NCI-H2029 treated with DMSO at 0.1 percent for 48 hours (cell line): ENCODE measurements at places on chromosomes 7 and 10.

DNA sequence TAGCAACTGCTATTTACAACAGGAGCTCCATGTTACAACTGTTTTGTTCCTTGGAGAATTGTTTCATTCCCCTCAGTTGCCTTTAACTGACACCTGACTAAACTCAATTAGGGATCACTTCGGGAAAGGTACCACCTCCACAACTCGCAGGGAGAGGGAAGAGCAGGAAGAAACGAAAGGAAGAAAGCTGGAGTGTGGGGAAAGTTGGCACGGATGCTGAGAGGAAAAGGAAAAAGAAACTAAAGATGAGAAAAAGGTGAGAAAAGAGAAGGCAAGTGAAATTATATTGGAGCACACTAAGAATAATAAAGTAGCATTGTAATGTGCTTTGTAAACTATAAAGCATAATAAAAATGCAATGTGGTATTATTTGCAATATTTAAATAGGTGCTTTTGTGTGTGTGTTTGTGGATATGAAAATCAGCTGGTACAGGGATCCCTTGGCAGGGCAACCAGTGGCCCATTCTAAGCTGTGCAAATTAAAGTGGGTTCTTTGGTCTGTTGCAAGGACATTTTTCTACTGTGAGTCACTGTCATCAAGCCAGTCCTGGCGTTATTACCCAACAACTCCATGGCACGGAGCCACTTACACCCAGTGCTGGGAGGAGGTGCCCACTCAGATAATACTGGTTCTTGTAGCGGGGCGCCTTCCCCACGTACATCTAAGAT is 45.9 kb downstream of the HIPK2 start:
- peak; percentile 26 for DNase-seq

DNA sequence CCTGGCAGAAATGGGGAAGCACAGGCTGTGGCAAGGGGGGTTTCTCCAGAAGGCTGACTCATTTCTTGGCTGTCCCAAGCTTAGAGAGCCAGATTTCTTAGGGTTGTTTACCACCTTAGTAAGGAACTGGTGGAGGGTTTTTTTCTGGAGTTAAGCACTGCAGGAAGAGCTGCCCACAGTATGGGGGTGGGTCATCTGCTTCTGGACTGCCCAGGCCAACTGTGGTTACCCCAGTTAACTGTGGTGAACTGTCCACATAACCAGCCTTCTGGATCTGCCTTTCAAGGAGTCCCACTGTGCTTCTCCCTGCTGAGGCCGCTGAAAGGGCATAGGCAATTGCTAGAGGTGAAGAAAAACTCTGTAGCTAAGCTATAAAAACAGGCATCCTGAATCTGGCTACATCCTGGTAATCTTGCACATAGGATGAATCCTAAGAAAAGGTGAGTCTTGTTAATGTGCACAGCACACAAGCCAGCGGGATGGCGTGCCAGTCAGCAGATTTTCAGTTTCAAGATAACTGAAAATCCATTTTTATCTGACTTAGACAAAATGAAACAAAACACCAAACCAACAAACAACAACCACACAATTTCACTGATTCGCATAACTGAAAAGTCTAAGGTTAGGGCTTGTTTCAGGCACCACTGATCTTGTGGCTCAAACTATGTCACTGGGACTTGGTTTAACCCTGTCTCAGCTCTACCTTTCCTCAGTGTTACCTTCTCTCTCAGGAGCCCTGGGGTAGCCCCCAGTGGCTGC is 21.6 kb upstream of the TSPAN33 start:
- DNase-seq: no peak

GRCh38 chr10:29050081-29050480 is 238.8 kb upstream of the LYZL1 start:
- no peak for DNase-seq

DNA sequence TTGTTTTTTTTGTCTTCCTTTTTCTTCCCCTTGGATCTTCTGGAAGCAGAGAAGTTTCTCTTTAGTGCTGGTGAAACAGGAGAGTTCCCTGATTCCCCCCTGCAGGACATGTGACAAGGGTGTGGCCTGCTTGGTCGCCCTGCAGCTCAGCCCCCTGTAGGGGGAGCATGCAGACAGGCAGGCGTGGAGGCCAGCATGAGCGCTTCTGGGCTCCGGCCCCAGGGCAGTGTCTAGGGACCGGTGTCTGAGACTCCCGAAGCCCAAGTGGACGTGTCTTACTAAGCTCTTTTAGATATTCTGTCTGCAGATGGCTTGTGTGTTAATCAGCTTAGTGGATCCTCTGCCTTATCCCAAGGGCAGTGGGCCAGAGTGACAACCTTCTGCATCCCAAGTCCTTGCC is 26.1 kb downstream of the PRSS58 start:
- no peak for DNase-seq

GRCh38 chr10:77855404-77856155 is 71.0 kb downstream of the DLG5 start:
- no peak for DNase-seq

GRCh38 chr7:102055181-102055976 is 231.3 kb upstream of the SH2B2 start:
- no peak for DNase-seq

GRCh38 chr10:6023661-6024333 is 38.4 kb downstream of the IL2RA start:
- DNase-seq: no peak

DNA sequence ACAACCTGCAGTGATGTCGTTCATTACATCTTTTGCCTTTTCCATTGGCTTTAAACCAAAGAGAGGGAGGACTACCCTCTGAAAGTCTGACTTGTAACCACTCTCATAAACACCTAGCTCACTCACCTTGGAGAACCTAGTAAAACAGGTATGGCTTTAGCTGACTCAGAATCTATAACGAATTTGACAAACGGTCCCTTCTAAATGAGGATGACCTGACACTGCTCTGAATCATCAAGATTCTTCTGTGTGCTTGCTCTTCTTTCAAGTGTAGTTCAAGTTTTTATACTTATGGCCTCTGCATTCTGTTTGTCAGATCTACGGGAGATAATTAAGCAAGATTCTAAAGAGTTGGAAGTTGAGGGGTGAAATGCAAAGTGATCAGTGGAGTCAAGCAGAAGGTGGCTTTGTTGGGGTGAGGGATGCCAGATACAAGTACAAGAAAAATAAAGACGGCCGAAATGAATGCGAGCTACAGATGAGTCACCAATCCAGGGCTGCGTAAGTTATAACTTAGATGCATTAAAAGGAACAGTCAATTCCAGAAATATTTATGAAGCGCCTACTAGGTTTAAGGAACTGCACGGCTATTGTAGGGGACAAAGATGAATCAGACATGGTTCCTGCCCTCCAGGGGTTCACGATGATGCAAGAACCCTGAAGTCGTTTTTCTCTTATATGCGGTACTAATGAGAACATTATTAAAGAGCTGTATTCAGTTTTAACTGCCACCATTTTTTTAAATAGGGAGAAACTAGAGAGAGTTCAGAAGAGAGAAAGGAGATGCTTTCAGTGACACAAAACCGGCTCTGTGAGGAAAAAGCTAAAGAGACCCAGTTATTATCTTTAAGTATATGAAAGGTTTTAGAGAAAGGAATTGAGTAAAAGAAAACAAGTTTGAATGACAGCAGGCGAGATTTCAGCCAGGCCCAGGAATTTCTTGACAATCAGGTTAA is 6.5 kb downstream of the HIPK2 start:
- no peak for DNase-seq

DNA sequence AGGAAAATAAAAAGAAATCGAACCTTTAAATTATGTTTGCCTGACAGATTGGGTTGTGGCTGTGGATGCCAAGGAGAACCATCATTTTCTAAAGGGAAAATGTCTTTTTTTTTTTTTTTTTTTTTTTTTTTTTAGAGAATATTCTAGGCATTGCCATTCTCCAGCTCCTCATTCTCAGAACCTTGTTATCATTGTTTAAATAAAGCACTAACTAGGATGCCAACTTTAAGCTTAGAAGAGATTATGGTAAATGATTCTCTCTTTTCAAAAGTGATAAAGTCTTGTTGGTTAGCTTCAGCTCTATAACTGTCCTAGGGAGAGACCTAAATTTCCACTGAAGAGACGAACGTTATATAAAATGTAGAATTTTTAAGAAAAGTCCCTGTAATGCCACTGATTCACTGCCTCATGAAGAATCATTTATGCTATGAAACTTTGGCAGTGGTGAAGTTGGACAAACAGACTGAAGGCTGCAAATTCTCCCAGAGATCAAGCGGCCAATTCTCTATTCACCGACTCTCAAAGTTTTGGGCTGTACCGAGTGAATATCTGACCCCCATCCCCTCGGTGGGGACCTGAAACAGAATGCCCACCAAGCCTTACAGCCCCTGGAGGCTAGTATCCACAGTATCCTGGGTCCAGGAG is 207.9 kb upstream of the PITRM1 start:
- no peak for DNase-seq

DNA sequence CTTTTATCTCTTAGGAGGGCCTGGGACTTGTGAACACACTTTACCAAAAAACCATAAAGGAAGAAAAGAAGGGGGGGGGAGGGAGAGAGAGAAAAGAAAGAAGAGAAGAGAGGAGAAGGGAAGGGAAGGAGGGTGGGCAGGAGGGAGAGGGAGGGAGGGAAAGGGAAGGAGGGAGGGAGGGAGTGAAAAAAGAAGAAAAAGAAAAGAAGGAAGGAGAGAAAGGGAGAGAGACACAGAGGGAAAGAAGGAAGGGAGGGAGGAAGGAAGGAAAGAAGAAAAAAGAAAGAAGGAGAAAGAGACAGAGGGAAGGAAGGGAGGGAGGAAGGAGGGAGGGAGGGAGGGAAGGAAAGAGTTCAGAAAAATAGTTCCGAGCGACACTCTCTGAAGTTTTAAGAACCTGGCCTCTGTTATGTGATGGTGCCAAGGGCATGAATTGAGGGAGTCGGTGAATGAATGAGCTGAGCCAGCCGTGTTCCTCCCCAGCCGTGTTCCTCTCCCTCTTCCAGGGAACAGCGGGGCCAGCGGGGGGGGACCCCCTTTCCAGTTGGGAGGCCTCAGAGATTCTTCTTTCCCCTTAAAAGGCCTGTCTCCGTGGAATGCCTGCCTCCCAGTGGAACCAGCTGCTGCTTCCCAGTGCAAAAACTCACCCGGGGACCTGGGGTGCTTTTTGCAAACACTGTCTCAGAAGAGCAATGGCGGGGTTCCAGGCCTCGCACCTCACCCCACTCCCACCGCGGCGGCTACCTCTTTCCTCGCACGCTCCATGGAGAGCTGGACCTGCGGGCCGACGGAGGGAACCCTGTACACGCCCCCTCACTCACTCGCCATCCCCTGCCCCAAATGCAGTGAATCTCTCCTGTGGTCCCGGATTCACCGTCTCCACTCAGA is 84.1 kb downstream of the FOXL3 start:
- no peak for DNase-seq

DNA sequence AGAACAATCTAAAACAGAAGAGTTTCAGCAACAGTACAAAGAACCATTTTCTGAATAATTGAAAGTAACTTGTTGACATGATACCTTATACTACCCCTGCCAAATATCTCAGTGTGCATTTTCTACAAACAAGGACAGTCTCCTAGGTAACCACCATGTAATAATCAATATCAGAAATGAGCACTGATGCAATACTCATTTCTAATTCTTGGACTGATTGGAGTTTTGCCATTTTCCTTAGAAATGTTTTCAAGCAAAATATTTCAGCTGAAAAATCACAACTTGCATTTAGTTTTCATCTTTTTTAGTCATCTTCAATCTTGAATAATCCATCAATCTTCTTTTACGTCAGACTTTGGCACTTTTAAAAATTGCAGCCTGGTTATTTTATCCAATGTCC is 420.2 kb downstream of the CDC14C start:
- no peak for DNase-seq

- no peak for DNase-seq
These were observed 114.8 kb upstream of the NPY start for GRCh38 chr7:24169077-24169624.
